ENCODE measurements at places on chromosomes 1 and 21.

- no peak for DNase-seq
These were observed 15.2 kb downstream of the TMEM63A start for GRCh38 chr1:225866981-225867380.

DNA sequence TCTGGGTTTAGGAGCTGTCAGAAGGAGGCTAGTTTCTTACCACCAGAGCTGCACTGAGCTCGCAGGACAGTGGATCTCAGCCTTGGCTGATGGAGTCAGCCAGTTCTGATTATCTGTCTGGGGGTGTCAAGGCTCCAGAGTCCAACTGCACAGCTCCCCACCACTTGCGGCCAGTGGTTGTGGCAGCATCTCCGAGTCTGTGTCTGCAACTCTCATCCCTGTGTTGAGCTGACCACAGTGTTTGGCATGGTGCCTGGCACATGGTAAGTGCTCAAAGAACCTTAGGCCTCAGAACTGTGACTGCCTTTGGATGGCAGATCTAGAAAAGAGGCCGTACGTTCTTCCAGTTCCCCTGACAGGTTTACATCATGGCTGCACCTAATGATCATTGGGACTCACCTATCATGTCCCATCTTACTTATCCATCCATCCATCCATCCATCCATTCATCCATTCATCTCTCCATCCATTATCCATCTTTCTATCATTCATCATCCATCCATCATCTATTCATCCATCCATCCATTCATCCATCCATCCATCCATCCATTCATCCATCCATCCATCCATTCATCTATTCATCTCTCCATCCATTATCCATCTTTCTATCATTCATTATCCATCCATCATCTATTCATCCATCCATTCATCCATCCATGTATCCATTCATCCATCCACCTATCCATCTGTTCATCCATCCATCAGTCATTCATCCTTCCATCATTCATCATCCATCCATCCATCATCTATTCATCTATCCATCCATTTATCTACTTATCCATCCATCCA is 114.5 kb downstream of the CRYAA start:
- no peak for DNase-seq

- no peak for DNase-seq
These were observed 2.8 kb downstream of the CAMK1G start for GRCh38 chr1:209586221-209586740.

DNA sequence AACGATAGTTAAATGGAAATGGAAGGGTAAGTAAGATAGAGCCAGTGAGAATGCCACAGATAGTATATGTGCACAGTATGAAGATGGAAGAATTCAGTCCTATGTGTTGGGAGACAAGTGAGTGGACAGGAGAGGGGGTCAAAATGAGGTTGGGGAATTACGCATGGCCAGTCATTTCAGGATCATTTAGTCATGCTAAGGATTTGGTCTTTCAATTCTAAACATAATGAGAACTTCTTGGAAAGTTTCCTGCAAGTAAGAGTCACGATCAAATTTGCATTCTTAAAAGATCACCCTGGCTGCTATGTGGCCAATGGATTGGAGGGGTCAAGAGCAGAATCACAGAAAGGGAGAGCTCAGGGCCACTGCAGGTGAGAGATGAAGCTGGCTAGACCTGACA is 64.0 kb upstream of the KCNK2 start:
- DNase-seq = no peak

- no peak for DNase-seq
These were observed 7.1 kb downstream of the TCP10L start for GRCh38 chr21:32578107-32578691.

GRCh38 chr1:65339866-65340468 is 30.6 kb downstream of the DNAJC6 start:
- DNase-seq = no peak

- DNase-seq = no peak
These were observed 674.2 kb upstream of the PKN2 start for GRCh38 chr1:88009916-88010315.

GRCh38 chr1:180462102-180462501 is 40.3 kb downstream of the ACBD6 start:
- no peak for DNase-seq

DNA sequence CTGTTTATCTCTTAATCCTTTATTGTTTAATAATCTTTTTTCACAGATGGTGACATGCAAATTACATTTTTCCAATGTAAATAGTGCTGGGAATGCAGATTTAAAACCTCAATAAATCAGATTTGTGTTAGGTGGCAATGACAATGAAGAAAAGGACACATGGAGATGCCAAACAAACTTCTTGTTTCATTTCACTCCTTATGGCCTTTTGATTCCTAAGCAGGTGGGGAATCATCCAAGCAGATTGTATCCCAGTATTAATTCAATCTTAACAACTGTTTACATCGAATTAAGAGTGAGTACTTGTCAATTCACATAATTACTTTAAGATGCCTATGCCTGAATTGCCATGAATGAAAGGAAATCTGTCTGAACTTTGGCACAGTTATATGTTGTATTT is 98.9 kb upstream of the RGS18 start:
- DNase-seq = no peak

- DNase-seq = no peak
These were observed 387.2 kb downstream of the PTPRU start for GRCh38 chr1:29623501-29623900.

- DNase-seq = peak; percentile 42
These were observed 1.4 kb downstream of the LRRN2 start for GRCh38 chr1:204684206-204684570.

GRCh38 chr1:98704474-98704873 is 43.0 kb downstream of the SNX7 start:
- DNase-seq = no peak

DNA sequence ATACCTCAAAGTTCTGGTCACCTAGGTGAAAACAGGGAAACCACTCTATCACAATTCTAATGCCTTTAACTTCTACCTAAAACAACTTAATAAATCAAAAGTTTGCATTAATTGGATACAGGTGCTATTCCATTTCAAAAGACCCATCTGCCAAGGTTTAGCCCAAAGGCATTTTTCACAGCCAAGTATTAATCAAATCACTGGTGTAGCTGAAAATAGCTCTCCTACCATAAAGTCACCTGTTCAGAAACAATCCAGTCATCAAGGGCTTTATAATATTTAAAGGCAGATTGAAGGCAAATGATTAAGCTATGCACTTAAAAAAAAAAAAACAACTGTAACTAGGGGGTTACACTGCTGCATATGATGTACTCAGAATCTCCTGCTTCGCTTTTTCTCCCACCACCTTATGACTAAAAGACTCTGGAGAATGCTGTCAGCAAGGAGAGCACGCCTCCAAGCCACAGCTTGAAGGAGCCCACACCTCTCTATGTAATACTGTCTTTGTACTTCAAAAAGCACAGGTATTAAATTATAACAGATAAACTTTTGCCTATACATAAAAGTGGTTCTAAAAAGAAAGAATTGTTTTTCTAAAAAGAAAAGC is 20.5 kb downstream of the KIAA0319L start:
- DNase-seq = no peak

- DNase-seq = no peak
These were observed 25.7 kb downstream of the SPOCD1 start for GRCh38 chr1:31790140-31790539.

DNA sequence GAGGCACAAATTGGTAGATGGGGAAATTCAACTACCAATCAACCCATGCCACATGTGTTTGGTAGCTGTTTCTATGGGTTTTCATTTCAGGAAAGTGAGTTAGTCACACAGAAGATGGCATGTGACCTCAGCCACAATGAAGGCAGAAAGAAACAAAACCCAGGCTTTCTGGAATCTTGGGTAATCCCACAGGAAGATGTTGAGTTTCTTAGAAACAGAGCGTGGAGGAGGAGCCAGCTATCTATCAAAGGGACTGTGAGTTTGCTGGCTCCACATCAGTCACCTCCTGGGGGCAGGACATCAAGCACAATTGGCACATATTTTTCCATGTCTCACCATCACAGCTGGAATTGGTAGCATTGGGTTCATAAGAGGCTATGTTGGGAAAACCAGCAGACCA is 188.9 kb upstream of the PLXNA2 start:
- DNase-seq = no peak

GRCh38 chr1:157512036-157512969 is 40.0 kb downstream of the FCRL5 start:
- DNase-seq = no peak

DNA sequence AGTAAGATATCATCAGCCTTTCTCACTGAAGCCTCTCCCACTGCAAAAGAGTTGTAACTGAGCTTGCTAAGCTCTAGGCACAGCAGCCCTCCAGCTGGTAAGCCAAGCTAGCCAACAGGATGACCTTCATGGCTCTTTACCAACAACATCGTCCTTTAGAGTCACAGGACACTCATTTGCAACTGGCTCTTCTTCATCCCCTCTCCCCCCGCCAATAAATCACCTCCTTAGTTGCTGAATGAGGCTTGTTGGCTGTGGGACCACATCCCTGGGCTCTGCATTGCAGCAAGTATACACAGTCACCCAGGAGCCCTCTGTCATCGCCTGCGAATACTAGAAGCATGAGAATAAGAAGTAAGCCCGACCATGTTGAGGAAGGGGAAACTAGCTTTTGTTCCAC is 16.0 kb upstream of the ZNF697 start:
- no peak for DNase-seq

- DNase-seq = no peak
These were observed 66.0 kb downstream of the MATN1 start for GRCh38 chr1:30657131-30658013.

- no peak for DNase-seq
These were observed 50.4 kb downstream of the RAP1GAP start for GRCh38 chr1:21618561-21619374.

DNA sequence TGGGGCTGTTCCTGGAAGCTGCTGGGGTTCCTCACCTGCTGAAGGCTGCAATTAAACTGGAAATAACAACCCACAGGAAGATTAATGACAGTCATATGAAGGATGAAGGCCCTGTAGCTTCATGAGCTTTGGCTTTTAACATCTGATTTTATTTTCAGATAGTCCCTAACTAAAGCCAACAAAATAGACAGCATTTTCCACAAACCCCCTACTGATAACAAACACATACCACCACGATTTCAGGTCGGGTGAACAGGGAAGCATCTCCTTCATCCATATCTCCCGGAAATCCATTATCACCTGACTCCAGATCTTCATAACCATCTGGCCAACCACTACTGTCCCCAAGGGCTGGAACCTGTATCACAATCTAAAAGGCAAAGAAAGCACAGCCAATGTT is 169.6 kb downstream of the TGFBR3 start:
- DNase-seq = no peak

GRCh38 chr1:9230869-9231533 is 3.6 kb upstream of the H6PD start:
- DNase-seq = no peak

DNA sequence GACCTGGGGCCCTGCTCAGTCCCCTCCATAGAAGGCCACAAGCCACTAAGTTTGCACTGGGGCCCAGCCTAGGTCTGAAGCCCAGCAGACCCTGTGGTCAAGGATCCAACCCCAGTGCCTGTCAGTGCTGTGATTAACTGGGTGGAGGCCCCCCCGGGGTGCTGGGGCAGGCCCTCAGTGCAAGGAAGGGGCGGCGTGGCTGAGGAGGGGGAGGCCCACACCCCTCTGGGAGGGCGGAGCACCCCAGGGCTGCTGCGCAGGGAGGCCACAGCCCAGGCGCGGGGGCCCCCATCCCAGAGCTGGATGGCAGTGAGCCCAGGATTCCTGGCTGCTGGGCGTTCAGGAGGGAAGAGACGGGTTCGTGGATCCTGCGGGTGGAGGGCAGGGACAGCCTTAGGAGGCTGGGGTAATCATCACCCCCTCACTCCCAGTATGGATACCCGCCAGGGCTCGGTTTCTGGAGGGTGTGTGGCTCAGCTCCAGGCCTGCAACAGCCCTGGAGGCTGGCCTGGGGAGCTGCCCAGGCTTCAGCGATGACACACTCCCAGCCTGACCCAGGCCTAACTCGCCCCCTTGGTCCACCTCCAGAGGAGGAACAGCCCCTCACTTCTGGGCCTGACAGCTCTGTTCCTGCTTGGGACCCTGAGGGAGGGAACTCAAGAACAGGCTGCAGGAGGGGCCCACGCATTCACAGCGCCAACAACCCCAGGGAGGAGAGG is 890 bp downstream of the GJC2 start:
- DNase-seq = no peak

DNA sequence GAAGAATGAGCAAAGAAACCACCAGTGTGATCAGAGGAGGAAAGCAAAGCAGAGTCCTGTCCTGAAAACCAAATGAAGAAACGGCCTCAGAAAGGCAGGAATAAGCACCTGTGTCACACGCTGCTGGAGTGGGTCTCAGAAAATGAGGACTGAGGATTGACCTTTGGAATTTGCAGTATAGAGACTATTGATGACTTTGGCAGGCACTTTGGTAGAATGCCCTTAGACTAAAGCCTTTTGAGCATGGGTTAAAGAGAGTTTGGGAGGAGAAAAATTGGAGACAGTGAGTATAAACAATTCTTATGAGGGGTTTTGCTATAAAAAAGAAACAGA is 43.2 kb downstream of the HENMT1 start:
- DNase-seq = no peak

GRCh38 chr1:172821609-172822274 is 162.8 kb downstream of the FASLG start:
- no peak for DNase-seq

GRCh38 chr1:42767510-42768000 is 506 bp downstream of the C1orf50 start:
- no peak for DNase-seq

DNA sequence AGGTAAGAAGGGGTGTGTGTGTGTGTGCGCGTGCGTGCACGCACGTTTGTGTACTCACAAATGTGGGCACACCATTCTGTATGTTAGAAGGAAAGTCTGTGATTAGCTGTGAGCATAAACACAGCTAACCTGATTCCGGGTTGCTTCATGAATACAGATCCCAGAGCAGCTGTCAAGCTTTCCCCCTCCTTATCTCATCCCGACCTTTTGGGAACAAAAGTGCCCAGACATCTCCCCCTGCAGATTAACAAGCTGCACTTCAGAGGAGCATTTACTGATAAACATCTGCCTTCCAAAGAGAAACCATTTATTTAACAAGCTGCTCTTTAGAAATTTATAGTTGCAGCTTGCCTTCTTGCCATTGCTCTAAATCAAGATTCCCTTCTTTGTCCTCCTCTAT is 97.0 kb downstream of the MT1HL1 start:
- peak; percentile 59 for DNase-seq

GRCh38 chr1:98421085-98421435 is 240.5 kb upstream of the SNX7 start:
- DNase-seq = no peak

- DNase-seq = no peak
These were observed 78.0 kb downstream of the STUM start for GRCh38 chr1:226626577-226626956.

DNA sequence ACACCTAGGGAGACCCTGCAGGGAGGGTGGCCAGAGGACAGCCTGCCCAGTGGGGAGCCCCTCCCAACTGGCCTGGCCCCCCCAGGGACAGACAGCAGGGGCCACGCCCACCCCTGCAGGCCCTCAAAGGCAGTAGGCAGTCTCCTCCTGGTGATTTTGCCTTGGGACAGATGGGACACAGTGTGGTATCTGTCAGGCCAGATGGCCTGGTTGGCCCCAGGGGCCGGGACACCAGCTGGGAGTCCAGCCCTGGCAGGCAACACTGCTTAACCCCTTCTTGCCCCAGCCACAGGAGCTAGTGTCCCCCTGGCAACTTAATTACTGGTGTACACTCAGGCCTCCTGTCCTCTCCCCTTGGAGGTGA is 17.8 kb downstream of the IFFO2 start:
- peak; percentile 54 for DNase-seq

- DNase-seq = no peak
These were observed 48.6 kb upstream of the ATP1A1 start for GRCh38 chr1:116324411-116324810.
